Stimulated activated CD4-positive, alpha-beta T cell treated with anti-CD3 and anti-CD28 coated beads, Interleukin-4, amount 100 ng/mL, for 4 hours (primary cell): ENCODE measurements at places on chromosomes 7 and 10.
A peak's percentile ranks its signal among the peaks of the same experiment; 100 is the strongest.

DNA sequence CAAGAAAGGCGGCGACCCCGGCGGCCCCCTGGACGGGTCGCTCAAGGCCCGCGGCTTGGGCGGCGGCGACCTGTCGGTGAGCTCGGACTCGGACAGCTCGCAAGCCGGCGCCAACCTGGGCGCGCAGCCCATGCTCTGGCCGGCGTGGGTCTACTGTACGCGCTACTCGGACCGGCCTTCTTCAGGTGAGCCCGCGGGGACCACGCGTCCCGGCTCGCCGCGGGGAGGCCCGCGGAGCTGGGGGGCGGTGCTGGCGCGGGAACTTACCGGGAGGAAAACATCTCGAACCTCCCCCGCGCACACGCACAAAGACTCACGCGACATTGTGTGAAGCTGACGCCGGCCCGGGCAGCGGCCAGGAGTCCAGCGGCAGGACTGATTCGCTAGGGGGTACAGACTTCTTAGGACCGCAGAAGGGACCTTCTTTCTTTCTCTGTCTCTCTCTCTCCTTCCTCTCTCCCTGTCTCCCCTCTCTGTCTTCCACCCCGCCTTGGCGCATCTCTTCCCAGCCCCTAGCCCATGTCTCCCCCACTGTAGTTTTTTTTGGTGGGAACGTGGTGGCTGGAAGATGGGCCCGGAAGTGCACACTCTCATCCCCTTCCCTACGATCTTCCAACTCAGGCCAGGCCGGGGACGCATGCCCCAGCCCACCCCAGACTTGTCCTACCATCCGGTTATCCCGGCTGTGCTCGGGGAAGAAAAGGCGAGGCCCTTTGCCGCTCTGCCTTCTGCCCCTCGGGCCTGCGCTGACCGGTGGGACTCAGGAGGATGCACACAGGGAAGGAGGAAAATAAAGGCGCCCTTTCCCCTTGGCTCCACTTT lies 1.2 kb downstream of the EN2 start:
- DNase-seq: no peak

DNA sequence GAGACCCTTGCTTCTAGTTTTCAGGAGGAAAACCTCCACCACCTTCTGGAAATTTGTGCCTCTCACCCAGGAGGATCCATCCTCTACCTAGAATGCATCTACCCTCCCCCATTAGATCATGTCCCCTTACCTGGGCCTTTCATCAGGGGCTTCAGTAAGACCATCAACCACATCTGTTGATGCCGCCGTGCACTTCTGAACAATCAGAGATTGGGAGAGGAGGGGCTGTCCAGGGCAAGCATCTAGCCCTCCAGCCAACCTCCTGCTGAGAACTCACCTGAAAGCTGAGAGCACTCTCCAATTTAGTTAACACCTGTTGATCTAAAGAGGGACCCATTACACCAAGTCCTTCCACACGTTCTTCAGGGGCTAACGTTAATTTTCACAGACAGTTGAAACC lies 57.6 kb upstream of the PIK3CG start:
- no peak for DNase-seq

DNA sequence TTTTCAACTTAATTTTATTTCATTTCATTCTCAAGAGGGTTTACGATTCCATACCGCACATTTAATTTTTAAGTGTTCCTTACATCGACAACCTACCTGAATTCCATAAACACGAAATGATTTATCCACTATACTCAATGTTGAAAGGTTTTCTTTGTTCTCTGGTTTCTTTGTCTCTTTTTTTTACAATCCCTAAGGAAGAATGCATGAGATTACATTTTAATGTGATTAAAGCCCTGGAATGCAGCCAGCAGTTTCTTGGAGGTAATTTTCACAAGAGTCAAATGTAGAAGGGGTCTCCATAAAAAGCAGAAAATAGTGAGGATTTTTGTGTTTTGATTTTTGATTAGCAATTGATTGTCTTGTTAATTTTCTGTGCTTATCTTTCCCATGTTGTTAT lies 59.2 kb upstream of the ADCY1 start:
- DNase-seq: no peak

DNA sequence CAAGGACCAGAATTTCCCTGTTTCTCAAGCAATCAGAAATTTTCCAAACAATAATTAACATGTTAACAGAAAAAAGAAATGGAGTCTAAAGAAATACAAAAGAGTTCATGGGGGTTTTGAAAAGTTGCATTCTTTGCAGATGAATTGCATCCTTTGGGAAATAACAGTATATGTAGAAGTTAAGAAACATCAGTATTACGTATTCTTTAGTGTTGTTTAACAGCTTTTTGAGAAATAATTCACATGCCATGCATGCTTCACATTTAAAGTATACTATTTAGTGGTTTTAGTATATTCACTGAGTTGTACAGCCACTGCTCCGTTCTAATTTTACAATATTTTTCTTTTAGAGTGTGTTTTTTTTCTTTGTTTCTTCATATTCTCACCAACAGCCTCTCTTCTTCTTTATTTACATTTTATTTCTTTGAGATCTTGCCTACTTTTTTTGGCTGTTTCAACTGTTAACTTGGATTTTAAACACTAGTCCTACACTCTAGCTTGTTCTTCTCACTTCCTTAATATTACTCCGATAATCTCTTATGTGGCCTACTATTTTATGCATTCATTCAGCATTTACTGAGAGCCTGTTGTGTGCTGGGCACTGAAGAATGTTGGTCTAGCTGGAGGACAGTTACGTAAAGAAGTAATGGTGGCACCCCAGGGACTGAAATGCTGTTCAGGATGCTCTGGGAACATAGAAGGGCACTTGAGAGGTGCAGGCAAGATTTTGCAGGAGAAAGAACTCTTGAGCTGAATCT lies 330.1 kb downstream of the EXOC4 start:
- no peak for DNase-seq

GRCh38 chr7:66016131-66016461 lies 34.1 kb upstream of the GUSB start:
- DNase-seq: no peak

DNA sequence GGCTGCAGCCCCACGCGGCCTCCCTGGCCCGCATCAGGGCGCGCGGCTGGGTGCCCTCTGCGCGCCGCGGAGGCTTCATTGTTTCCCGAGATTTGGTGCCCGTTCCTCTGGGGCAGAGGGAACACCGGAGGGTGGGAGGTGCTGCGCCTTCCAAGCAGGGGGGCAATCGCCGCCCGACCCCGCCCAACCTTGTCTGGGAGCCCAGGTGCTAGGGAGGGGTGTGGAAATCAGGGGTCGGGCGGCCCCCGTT lies 1.0 kb upstream of the NRP1 start:
- DNase-seq: no peak

DNA sequence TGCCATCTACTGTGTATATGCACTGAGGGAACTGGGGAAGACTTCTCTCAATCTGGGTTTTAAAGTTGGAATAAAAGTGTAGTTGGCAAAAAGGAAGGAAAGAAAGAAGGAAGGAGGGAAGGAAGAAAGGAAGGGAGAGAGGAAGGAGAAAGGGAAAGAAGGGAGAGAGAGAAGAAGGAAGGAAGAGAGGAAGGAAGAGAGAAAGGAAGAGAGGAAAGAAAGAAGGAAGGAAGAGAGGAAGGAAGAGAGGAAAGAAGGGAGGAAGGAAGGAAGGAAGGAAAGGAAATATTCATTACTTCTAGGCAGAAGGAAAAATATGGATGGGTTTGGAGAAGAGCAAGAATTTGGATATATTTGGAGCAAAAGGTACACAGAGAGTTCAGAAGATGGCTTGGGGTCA lies 343.6 kb upstream of the AUTS2 start:
- DNase-seq: no peak

- DNase-seq: no peak
Measured at GRCh38 chr10:20088061-20088701, 271.9 kb downstream of the PLXDC2 start.

GRCh38 chr10:46228563-46229071 lies 58.2 kb upstream of the ANTXRL start:
- DNase-seq: peak; percentile 48

GRCh38 chr7:112160130-112160770 lies 45.9 kb downstream of the DOCK4 start:
- no peak for DNase-seq

GRCh38 chr10:85624511-85624910 lies 742.1 kb downstream of the GRID1 start:
- DNase-seq: no peak

GRCh38 chr10:77899690-77900089 lies 26.9 kb downstream of the DLG5 start:
- no peak for DNase-seq

- DNase-seq: no peak
Measured at GRCh38 chr7:29282819-29283414, 88.3 kb downstream of the CHN2 start.

DNA sequence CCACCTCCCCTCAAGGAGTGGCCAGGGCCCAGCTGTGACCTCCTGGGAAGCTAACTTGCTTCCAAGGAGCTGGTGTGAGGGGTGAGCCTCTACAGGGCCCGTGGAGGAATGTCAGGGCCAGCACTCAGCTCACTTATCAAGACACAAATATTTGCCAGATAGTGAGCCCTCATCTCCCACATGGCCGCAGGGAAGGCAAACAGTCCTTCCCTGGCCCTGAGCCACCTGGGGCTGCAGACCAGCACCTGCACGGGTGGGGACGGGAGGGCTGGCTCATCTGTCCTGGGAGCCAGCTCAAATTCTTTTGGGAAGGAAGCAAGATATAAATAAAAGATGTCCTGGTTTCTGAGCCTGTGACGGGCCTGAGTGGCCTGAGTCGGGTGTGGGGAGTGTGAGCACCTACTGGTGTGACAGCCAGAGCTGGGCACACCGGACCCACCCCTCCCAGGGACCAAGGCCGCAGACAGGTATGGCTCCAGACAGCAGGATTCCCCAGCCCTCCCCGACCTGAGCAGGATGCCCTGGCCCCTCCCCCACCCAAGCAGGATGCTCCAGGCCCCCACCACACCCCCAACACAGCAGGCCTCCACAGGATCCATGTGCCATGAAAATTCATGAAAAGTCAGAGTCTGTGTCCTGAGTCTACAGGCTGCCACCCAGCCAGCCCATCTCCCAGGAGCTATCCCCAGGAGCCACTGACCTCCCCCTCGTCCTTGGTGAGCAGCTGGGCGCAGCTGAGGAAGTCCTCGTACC lies 148.0 kb downstream of the MAPK8 start:
- DNase-seq: no peak

GRCh38 chr10:84706875-84707274 lies 378.5 kb downstream of the CCSER2 start:
- DNase-seq: no peak

GRCh38 chr10:124002391-124003069 lies 90.9 kb downstream of the CHST15 start:
- DNase-seq: no peak
